ENCODE measurements at places on chromosomes 16 and 17. TPM values are rescaled to one million over a fixed set of nuclear protein-coding genes. Genes with fewer than 3 reads are reported as not detected.

GRCh38 chr17:15467592-15467991 is at the start of gene CDRT4:
Gene CDRT4 (minus strand): TSS chr17:15467621. CDS start chr17:15440238, 27,383 bp downstream.
- DNase-seq: no peak

Gene CARD14
- not detected for total RNA-seq

- DNase-seq: no peak
Observed at GRCh38 chr17:43365356-43365755, 33.4 kb upstream of the ARL4D start.

Gene RGS9
- 25.0 TPM for total RNA-seq

GRCh38 chr16:11325404-11326083 is 19.7 kb upstream of the RMI2 start:
- no peak for DNase-seq

DNA sequence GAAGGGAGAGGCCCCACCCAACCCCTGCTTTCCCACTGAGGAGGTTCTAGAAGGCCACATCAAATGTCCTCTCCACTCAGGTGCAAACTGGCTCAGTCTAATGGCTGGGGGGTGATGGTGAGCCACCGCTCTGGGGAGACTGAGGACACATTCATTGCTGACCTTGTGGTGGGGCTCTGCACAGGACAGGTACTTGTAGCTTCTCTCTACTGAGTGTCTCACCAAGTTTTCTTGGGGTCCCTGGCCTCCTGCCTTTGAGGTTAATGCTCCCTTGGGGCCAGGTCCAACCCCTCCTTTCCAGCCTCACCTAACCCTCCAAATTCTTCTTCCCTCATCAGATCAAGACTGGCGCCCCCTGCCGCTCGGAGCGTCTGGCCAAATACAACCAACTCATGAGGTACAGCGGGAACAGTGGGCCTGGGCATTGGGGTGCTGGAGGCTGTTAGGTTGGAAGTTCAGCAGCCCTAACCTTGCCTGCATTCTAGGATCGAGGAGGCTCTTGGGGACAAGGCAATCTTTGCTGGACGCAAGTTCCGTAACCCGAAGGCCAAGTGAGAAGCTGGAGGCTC is 5.7 kb downstream of the ENO3 start:
- peak; percentile 56 for DNase-seq

Gene STX1B
- total RNA-seq: 1.6 TPM

Gene SNF8
- total RNA-seq: 76.9 TPM

Gene GDPD1
- 5.1 TPM for total RNA-seq

DNA sequence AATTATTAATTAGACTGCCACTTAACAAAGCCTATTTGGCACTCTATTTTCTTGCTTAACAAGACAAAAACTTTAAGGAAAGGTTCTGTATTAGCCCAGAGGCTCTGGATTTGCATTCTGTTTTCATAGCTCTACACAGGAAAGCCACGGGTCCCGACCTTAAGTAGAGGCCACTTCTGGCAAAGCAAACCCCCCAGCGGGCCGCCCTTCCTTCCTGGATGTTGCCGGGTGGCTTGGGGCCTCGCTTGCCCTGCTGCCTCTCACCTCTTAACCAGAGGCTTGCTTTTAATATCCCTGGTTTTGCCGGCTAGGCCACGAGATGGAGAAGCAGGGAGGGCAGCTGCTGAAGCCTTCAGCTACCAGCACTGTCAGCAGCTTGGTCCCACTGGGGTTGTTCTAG is 4.4 kb downstream of the RTN4RL1 start:
- no peak for DNase-seq

- DNase-seq: no peak
Observed at GRCh38 chr16:85231959-85232358, 119.7 kb upstream of the CIBAR2 start.

GRCh38 chr17:82370471-82371332 is 863 bp upstream of the UTS2R start:
- peak; percentile 28 for DNase-seq

Gene OR4D1
- total RNA-seq: 1.2 TPM

Gene CFAP119
- total RNA-seq: 5.1 TPM

GRCh38 chr16:55047903-55048497 is 117.3 kb downstream of the IRX5 start:
- DNase-seq: no peak

DNA sequence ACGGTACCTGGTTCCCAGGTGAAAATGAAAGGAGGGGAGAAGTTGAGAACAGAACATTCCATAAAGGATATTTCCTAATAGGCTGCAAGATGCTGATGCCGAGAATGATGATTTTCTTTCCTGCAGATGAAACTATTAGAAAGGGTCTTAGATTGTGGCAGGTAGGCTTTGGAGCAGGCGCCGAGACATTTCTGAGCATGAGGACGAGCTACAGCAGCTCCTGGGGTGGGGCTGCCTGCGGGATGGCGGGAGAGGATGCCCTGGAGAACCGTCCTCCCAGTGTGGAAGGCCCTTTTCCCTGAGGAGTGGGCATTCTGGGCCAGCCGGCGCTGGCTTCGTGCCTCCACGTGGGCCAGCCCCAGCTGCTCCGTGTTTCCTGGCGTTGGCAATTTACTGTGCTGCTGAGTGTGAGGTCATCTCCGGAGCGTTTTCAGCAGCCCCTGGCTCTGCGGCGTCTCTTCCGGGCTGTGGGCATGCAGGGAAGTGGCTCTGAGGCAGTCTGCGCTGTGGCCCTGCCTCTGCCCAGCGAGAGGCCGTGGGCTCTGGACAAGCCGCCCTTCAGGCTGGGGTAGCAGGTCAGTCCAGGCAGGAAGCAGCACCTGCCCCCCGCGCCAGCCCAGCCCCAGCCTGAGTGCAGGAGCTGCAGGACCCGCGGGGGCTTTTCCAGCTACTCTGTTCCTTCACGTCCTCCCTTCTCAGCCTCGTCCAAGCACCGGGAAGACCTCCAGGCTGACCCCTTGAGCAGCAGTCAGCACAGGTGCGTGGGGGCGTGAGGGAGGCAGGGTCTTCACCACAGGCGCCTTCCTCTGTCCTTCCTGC is 12.2 kb downstream of the ENGASE start:
- DNase-seq: no peak

Gene LAT
- total RNA-seq: 147 TPM

GRCh38 chr16:13939821-13940220 is 19.9 kb downstream of the ERCC4 start:
- DNase-seq: no peak

GRCh38 chr17:78767806-78768205 is 14.3 kb downstream of the CYTH1 start:
- DNase-seq: no peak

DNA sequence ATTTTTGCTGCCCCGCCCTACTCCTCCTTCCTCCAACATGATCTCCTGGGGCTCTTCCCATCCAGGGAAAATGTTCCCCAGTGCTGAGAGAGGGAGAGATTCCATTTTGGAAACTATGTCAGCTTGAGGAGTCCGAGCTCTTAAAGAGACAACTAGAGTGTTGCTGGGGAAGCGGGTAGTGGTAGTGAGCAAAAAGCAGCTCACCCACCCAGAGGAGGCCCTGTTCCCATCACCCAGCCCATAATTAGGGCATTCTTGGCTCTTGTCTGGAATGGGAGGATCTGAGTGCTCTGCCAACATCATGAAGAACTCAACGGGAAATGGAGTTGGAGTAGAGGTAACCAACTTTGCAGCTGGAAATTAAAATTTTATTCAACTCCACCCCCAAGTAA is 9.1 kb upstream of the MSL1 start:
- DNase-seq: no peak

DNA sequence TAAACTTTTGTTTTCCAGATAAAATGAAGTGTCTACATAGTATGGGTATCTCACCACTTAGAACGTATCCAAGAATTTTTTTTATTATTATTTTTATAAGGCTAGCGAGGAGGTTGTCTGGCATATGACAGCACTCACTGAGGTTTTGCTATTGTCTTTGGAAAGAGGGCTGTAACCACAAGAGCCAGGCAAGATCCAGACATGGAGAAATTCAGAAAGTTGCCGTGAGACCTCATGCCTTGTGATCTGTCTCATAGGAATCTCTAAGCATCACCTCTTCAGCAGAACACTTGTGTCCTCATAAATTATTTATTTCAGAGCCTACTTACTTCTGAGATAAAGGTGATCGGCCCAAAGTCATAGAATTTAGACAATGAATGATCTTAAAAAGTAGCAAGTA is 410.8 kb downstream of the CDH11 start:
- DNase-seq: no peak

Gene PRSS8
- total RNA-seq: not detected

Gene GOT2
- 32.0 TPM for total RNA-seq

- DNase-seq: no peak
Observed at GRCh38 chr17:64004903-64005733, 7.0 kb downstream of the PRR29 start.

GRCh38 chr16:50961952-50962351 is 189.1 kb downstream of the SALL1 start:
- no peak for DNase-seq

DNA sequence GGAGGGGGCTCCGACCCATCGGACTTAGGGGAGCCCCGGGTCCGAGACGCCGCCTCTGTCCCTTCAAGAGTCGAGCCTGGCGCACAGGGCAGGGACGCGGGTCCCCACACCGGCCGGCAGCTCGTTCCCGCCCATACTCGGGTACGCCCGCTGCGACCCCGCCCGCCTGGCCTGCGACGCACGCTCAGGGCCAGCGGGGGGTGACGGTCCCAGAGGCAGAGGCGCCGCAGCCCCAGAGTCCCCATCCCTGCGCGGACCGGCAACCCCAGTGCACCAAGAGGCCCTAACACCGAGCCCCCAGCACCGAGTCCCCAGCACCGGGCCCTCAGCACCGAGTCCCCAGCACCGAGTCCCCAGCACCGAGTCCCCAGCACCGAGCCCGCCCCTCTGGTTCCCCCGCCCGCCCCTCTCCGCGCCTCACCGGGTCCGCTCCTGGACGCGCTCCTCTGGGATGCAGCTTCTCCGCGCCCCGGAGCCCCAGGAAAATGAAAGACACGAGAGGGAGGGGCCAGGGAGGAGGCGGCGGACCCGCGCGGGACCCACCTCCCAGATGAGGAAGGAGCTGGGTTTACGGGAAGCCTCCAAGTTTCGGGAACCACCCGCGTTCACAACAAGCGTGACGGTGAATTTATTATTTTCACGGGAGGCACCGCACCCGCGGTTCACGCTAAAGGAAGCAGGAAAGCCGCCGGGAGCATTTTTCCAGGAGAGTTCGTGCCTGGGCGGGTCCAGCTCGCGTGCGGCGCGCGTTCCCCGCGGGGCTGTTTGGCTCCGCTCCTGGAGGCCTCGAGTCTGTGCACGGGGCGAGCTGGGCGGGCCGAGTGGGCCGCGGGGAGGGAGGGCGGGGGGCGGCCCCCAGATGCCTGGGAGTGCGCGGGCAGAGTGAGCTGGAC is at the start of gene SECTM1:
Gene SECTM1 (minus strand): TSS at position 488 of the 893 bp plus-strand sequence. CDS start 6,526 bp downstream, outside the sequence.
- no peak for DNase-seq

GRCh38 chr16:72791786-72792185 is 256.1 kb downstream of the ZFHX3 start:
- no peak for DNase-seq

Gene CD79B
- 28.9 TPM for total RNA-seq

DNA sequence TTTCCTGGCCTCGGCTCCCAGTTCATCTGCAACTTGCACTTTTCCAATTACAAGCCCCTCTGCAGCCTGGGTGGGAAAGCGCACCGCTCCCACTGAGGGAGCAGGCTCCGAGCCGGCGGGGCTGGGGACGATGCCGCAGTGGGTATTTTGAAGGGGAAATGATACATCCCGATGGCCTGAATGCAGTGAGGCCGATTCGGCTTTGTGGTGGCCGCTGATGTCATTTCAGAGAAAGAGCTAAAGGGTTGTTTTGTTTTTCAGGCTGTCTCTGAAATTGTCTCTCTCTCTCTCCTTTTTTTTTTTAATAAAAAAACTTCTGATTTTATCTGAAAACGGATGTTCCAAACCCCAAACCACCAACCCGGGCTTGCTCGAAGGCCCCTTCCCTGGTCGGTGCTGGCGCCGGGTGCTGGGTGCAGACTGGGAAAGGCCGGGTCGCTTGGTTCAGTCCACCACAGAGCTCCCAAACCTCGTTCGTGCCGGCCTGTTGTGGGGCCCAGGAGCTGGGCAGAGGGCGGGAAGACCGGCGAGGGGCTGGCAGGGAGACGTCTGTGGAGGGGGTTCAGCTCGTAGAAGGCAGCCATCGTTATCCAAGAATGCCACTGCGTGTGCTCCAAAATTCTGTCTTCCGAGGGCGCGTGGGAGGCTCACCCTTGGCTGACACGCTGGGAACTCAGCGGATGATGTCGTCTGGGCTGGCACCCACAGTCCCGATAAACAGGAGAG is 102.8 kb downstream of the FOXL1 start:
- no peak for DNase-seq

GRCh38 chr16:75111514-75111940 is 5.1 kb downstream of the LDHD start:
- no peak for DNase-seq

DNA sequence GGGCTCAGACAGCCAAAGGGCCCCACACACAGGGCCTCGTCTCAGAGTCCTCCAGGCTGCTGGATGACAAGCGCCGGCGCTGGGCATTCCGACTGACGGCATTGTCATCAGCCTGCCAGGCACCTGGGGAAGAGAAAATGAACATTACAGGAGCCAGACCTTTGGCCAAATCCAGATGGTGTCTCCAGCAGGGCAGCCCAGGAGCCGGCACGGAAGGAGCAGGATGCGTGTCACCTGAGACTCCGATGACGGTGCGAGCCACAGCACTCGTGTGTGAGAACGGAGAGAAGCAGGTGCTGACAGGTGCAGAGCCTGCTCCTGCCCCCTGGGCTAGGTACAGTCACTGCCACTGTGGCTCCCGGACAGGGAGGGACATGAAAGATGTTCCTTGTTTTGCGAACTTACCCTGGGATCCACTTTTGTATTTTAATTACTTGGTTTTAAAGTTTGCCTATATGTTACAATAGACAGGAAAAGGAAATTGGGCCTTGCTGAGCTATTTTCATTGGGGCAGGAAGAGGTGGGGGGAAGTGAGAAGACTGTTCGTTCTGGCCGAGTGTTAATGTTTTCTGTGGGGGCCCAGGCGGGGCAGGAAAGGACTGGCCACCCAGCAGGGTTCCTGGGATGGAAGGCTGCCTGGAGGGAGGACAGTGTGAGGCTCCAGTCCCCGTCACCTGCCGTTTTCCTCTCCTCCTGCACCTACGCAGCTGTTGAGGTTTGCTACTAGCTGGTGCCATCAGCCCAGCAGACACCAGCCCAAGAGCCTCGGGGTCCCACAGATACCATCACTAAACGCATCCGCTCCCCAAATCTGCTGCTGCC is 4.4 kb upstream of the FOXJ1 start:
- DNase-seq: peak; percentile 81

All from natural killer cell (primary cell).